NCI-H2029 treated with DMSO at 0.1 percent for 48 hours (cell line): ENCODE measurements at places on chromosomes 6 and 20.
A peak's percentile ranks its signal among the peaks of the same experiment; 100 is the strongest.

GRCh38 chr20:47228654-47229053, 127.8 kb downstream of the ZMYND8 start:
- no peak for DNase-seq

DNA sequence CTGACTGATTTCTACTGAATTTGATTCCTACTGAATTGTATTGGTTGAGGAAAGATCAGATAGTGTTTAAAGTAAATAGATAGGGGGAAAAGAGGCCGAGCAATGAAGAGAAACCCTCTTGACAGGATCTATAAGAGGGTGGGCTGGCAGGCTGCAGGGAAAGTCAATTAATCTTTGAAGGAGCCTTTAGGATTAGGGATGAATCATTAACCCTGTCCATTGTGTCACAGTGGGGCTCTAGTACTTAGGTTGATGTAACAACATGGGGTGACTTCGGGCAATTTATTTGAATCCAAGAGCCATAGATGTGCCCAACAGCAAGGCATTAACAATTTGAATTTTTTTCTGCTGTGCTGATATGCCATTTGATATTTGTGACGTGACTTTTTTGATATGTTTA, 7.5 kb downstream of the RFX6 start:
- DNase-seq: no peak

GRCh38 chr6:35208419-35208818, 5.3 kb upstream of the SCUBE3 start:
- DNase-seq: no peak

GRCh38 chr6:127939442-127940066, 38.7 kb upstream of the THEMIS start:
- no peak for DNase-seq

DNA sequence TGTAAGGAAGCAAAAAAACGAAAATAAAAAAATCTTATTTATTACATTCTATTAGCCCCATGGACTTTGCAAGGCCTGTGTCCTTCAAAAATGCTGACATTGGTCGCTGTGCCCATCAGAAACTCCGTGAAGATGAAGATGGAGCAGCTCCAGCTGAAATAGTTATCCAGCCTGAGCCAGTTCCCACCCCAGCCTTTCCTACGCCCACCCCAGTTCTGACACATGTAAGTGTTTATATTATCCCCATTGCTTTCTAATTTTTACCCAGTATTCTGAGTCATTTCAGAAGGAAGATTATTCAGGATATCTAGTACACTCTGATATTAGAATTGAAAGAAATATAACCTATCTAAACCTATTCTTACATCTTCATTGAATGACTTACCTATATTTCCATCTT, 217.7 kb downstream of the ARHGAP18 start:
- no peak for DNase-seq

DNA sequence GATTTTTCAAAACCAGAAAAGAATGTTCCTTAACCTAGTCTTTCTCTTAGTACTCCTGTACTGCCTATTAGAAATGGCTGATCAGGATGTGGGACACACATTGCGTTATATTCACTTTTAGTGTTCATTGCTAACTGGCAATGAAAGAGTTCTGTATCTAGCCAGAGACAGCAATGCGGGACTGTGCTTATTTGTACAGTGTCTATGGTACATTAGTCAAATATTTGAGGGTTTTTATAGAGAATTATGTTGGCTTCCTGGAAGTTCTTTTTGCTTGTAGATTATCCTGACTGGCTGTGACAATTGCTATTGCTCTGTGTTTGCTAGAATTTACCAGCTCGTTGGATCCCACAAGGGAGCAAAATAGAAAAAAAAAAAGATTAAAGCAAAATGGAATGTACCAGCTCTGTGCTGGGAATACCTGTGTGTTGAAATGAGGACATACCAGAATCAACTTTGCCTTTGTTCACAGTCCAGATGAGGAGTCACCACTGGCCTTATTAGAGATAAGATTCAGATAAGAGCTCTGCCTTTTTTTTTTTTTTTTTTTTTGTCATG, 22.4 kb upstream of the IFNGR1 start:
- no peak for DNase-seq

DNA sequence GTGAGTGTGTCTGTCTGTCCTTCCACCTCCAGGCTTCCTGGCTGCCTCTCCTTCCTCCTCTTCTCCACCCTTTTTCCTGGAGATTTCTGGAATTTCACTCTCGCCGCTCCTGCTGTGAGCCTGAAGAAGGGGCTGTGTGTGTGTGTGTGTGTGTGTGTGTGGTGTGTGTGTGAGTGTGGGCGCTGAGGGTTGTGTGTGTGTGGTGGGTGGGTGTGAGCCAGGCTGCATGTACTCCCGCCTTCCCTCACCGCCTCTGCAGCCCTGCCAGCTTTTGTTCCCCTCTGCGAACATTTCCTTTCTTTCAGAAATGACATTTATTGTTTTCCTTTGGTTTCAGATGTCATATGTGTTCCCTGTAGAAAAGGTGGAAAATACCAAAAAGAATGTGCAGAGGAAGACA, 76.0 kb downstream of the SRC start:
- no peak for DNase-seq

- no peak for DNase-seq
Measured at GRCh38 chr20:59671661-59672471, 67.5 kb downstream of the PHACTR3 start.

DNA sequence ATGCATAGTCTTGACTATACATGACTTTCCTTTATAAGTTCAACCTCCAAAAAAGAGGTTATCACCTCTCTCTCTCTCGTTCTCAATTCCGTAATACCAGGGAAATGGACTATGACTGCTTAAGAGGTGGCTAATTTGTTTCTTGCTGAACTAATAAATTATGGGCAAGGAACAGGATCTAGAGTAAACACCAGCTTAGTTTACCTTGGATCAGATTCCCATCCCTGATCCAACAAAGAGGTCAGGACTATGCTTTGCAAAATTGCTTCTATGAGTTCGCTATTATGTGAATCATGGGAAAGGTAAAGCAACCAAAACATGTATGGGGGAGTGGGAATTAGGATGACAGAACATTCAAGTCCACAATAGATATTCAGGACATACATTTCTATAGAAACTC, 630.7 kb downstream of the HACE1 start:
- peak; percentile 93 for DNase-seq

- no peak for DNase-seq
Measured at GRCh38 chr20:3239026-3239866, at the start of gene SLC4A11. Gene SLC4A11, minus strand, starts transcription at chr20:3239190. Its CDS starts 53 bp downstream, at chr20:3239137.

DNA sequence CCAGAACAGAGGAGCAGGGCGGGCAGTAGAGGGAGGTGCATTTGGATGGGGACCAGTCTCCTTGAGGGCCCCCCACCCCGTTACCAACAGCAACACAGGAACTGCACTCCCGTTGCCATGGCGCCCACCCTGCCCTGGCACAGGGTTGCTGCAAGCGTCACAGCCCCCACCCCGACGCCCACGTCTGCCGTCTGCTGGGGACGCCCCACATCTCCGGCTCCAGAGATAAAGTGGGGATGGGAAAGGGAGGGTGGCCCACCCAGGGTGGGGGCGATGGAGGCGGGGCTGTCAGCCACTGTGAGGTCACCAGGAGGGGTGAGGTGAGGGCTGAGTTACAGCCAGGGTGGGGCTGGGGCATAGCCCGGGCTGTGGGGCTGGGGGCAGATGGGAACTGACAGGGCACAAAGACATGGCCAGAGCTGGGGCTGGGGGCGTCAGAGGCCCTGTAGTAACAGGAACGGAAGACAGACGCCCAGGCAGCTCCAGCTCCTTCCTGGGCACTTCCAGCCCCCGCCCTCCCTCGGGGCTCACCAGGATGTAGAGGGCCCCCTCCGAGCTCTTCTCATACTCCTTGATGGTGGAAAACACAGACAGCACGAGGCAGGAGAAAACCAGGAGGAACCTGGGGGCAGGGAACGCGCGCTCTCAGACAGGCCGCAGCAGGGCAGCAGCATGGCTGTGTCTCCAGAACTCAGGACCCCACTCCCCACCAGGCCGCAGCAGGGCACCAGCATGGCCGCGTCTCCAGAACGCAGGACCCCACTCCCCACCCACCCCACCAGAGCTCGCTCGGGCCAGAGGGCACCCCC, 26.0 kb downstream of the KCNQ2 start:
- DNase-seq: no peak

- no peak for DNase-seq
Measured at GRCh38 chr6:67896476-67896875, 738.6 kb upstream of the ADGRB3 start.

- DNase-seq: no peak
Measured at GRCh38 chr6:34644716-34645115, 51.9 kb downstream of the ILRUN start.

- DNase-seq: no peak
Measured at GRCh38 chr20:45946149-45946970, 11.9 kb downstream of the PCIF1 start.

DNA sequence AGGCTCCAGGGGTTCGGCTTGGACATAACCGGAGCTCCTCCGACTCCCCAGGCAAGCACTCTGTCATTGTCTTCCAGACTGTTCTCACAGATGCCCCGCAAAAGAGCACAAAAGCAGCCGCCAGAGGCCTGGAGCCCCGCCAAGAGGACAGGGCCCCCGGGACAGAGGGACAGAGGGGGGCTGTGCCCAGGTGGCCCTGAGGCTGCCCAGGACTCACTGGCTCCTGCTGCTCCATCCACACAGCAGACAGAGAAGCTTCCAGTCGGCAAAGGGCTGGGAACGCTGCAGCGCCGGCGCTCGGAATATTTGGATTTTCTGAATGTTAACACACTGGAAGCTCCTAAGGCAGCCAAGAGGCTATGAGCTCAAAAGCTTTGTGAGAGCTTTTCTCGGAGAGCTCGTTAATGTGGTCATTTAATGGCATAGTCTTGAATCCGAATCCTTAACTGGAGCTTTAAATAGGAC, 68.0 kb upstream of the QKI start:
- no peak for DNase-seq

- peak; percentile 65 for DNase-seq
Measured at GRCh38 chr20:37846573-37846972, 56.4 kb upstream of the VSTM2L start.

DNA sequence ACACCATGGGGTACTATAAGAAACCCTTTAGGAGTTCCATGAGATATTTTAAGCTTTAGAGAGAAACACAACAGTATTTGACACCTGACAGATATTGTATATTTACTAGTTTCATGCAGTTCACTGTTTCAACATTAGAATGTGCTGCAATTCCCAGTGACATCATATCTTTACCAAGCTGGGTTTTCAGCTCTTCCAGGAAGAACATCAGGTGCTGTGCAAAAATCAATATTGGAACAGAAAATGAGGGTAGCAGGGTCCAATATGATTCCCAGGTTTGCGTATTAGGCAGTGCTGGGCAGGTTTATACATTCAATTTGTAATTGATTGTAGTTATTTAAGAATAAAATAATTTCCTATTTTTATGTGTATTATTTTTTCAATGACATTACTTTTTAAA, 500.0 kb upstream of the EPHA7 start:
- DNase-seq: no peak

- no peak for DNase-seq
Measured at GRCh38 chr6:136440203-136440602, 110.0 kb downstream of the MAP7 start.

DNA sequence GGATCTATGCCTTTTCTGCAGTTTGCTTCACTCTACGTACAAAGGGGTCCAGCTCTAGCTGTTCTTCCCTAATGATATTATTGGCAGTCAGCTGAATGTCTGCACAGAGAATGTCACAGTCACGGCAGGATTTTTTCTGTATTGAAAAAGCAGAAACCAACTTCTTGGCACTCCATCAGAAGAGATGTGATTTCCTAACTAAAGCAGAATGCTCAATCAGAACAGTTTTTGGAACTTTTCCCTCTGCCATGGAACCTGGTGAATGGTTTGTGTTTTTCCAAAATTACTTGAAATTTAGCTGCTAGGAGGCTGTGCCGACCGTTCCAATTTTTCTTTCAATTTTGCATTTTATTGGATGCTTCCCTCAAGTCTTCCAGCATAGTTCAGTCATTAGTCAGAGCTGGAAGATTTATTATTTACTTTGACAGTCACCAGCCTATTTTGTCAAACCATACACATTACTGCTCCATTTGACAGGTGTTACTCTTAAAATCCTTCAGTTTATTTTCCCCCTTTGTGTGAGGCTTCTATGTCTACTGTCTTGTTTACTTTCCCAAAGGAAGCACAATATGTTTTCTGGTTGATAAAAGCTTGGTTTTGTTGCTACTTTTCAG, 259.6 kb upstream of the EPHA7 start:
- DNase-seq: no peak

DNA sequence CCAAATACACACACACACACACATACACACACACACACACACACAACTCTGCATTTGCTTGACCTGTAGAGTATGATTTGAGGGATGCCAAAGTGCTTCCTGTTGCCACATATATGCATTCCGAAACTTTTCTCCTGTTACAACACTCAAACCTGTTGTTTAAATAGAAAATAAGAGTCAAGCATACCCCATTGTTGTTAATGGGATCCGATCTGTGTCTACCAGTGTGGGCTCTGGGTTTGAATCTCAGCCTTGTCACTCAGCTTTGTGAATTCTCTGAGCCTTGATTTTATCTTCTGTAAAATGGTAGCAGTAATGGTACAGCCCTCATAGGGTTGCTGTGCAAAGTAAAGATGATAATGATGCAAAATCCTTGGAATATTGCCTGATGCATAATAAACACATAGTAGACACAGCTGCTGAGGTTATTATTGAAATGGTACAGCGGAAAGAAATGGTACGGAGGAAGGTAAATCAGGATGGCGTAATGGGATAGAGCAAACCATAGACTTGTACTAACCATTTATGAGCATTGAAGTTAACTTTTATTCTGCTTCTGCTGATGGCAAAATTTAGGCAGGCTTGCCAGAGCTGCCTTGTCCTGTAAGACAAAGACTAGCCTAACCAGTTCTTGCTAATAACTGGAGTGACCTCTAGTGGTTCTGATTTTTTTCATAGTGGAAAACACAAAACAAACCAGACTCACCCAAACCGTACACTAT, 113.5 kb upstream of the PHACTR1 start:
- peak; percentile 47 for DNase-seq

GRCh38 chr20:42775866-42776265, 413.8 kb downstream of the PTPRT start:
- DNase-seq: no peak

- DNase-seq: no peak
Measured at GRCh38 chr20:52812231-52812847, 159.8 kb upstream of the TSHZ2 start.

DNA sequence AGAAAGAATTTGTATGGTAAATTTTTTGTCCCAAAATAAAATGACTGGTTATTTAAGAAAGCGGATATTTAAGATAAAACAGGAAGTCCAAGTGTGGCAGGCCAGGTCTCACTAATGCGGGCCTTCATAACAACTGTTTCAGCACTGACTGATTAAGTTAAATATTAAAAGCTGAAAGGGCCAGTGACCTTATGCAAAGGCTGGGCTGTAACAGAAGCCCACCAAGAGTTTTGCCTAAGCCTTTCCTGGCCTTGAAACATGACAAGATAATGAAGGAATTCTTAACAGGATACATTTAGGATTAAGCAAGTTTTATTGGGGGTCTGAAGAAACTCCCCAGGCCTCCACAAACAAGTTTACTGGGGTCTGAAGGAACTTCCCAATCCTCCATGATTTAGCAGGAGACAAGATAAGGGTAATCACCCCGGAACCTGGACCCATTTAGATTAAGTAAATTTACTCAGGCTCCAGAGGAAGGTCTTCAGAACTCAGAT, 36.3 kb downstream of the ZNF133 start:
- no peak for DNase-seq
